ENCODE measurements at places on chromosomes 5 and 9.

GRCh38 chr9:84937180-84937579 is 267.7 kb downstream of the NTRK2 start:
- DNase-seq, result no peak

DNA sequence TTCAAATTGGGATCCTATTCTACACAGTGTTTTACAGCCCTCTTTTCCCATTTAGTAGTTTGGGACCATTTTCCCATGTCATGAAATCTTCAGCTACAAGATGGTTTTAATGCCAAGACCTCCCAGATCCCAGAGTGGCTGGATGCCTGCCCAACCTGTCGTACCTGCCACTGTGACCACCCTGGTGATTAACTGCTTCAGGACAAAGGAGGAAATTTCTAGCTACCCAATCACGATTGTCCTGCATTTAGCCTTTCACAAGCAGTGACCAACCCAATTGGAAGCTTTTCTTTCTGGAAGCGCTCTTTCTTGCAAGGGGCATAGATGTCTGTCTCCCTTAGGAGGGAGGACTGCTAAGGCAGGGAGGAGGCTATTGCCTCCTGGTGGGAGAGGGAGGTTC is 13.8 kb downstream of the IL9 start:
- no peak for DNase-seq

GRCh38 chr5:178434851-178435250 is 155.3 kb downstream of the COL23A1 start:
- no peak for DNase-seq

- no peak for DNase-seq
These were observed 370.7 kb upstream of the IRX2 start for GRCh38 chr5:3122216-3122615.

DNA sequence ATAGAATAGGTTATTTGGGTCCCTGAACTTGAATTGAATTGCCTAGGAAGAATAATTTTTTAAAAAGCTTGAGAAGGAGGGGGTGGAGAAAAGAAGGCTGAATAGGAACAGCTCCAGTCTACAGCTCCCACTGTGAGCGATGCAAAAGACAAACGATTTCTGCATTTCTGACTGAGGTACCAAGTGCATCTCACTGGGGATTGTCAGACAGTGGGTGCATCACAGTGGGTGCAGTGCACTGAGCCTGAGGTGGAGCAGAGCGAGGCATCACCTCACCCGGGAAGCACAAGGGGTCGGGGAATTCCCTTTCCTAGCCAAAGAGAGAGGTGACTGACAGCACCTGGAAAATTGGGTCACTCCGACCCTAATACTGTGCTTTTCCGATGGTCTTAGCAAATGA is 782.2 kb upstream of the RGMB start:
- no peak for DNase-seq

DNA sequence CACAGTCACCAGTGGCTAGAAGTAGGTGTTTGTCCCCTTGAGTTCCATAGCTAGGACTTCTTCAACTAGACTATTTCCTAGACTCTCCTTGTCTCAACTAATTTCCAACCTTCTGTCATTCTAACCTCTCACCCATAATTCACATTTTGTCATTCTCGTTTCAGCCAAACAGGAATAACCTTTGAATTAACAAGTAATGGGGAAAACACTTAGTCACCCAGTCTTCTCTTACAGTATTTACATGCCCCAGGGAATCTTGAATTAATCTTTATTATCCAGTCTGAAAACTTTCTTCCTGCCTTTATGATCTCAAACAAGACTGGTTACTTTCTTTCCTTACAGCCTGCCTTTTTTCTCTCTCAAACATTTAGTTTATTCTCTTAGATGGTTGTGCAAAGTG is 63.3 kb upstream of the RUSC2 start:
- no peak for DNase-seq

- DNase-seq, result no peak
These were observed 381.8 kb downstream of the ADGRV1 start for GRCh38 chr5:90940227-90940995.

DNA sequence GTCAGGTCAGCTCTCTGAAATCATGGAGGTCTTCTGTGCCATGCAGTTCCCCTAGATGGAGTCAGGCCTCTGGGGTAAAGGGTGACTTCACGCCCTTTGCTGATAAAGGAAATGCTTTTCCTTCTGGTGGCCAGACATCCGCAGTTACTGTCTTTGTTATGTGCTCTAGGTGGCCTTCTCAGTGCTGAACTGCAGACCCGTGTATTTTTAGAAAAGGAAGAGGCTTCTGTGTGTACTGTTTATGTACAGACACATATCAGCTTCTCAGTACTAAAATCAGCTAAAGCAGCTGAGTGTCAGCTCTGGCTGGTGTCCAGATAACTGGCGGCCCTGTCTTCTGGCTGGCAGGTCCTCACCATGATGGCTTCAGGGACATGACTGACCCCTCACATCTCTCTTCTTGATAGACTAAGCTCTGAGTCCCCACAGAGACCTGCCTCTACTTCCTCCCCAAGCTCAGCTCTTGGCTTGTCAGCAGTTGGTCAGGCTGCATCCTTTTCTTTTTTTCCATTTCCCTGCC is 75.3 kb downstream of the ARHGAP26 start:
- no peak for DNase-seq

GRCh38 chr5:177596775-177597238 is 3.1 kb upstream of the B4GALT7 start:
- no peak for DNase-seq

DNA sequence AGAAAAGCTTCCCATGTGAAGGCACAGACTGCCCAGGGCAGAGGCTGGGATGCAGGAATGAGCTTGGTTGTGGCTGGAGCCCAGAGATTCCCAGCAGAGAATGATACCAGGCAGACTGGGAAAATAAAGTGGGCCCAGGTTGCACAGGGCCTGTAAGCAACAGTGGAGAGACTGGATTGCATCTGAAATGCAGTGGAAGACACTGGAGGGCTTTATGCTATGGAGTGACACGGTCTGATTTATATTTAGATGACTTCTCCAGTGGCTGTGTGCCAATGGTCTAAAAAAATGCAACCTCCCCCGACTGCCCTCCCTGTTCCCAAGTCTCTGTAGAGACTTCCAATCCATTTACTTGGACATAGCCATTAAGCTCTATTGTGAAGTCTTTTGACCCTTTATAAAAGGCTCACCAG is 951.1 kb upstream of the DMAC1 start:
- no peak for DNase-seq

DNA sequence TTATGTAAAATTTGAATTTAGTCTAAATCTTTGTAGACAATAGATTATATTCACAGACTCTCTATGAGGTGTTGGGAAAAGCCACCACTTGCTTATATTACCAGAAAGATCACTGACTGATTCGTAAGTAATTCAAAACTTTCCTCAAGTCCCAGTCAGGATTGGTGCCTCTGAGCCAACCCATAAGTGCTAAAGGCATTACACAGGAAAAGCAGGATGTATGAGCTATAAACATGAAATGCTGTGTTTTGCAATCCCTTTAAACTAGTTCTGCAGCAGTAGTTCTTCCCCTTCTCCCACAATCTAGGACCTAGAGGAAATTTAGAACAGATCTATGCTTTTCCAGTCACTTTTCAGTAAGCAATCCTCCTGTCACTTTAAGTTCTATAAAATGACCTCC is 48.0 kb downstream of the SHLD3 start:
- no peak for DNase-seq

DNA sequence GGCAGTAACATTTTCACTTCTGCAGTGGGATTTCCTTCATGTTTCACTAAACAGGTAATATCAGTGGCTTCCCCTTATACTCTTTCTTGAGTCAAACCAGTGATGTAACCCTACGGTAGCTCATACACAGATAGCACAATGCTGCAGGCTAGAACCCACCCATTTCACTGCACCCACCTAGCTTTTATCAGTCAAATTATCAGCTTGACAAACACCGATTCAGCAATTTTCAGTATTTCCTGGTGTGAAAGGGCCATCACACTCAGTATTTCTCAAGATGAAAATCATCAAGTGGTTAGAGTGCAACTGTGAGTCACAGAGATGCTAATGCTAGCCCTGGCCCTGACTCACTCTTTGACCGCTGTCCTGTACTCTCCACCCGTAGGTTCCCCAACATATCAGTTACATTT is 242.3 kb upstream of the PTGER4 start:
- DNase-seq, result no peak

DNA sequence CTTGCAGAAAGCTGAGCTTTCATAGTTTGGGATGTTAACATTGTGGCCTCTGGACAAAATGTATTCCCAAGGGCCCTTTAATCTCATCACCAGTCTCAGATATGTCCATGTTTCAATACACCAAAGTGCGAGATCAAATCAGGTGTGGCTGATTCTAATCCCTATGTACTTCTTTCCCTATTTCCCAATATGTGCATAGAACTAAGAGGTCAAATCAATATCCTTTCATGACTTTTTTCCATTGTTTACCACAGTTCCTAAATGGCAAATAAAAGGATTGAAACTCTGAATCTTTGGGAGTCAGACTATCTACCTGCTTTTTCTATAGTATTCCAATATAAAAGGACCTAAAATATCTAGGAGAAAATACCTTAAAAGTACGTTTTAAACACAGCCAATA is 105.0 kb downstream of the FBXO38 start:
- DNase-seq, result no peak

DNA sequence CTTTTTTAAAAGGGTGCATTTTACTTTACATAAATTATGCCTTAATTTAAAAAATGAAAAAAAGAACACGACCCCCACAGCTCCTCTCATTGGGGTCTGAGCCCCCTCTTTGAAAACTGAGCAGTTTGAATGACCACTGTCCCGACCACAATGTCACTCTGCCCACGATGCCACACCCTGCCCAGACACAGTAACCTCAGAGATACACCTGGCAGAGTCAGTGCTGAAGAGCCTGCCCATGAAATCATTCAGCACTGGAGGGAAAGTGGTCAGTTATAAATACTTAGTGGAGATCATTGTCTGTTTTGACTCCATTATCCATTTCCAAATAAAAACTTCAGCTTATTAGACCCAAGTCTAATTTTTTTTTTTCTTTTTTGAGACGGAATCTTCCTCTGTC is 49.3 kb downstream of the DNAJC21 start:
- no peak for DNase-seq

GRCh38 chr5:76332611-76333205 is 70.4 kb upstream of the IQGAP2 start:
- no peak for DNase-seq

- no peak for DNase-seq
These were observed 49.5 kb downstream of the DAB2IP start for GRCh38 chr9:121700832-121701419.

GRCh38 chr5:131355971-131356528 is 92.2 kb downstream of the CDC42SE2 start:
- no peak for DNase-seq

DNA sequence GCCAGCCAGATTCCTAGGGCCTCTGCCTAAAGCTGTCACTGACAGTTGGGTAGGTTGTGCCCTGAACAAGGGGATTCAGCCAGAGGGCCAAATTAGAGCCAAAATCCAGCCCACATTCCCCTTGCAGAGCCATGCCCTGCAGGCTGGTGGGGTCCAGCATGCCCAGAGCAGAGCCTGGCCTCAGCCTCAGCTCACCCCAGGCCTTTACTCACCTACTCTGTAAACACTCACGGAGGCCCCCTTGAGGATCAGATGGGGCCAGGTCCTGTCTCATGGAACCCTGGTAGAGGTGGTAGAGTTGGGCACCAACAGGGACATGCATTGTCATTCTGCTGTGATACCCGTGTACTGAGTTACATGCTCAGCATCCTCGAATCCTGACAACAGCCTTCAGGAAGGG is 74.9 kb downstream of the LMX1B start:
- DNase-seq, result no peak

DNA sequence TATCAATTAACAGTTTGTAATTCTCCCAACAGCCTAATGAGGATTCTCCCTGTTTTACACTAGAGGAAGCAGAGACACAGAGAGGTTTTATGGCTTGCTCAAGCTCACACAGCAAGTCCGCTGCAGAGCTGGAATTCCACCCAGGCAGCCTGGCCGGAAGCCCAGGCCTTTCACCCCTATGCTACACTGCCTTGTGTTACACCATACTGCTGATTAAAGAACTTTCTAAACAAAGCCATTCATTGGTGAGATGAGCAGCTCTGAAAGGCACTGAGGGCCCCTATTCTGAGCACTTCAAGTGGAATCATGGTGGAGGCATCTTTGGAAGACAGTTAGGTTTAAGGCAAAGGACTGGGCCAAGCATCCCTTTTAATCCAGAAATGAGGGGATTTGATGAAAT is 14.7 kb upstream of the LARP1 start:
- no peak for DNase-seq

DNA sequence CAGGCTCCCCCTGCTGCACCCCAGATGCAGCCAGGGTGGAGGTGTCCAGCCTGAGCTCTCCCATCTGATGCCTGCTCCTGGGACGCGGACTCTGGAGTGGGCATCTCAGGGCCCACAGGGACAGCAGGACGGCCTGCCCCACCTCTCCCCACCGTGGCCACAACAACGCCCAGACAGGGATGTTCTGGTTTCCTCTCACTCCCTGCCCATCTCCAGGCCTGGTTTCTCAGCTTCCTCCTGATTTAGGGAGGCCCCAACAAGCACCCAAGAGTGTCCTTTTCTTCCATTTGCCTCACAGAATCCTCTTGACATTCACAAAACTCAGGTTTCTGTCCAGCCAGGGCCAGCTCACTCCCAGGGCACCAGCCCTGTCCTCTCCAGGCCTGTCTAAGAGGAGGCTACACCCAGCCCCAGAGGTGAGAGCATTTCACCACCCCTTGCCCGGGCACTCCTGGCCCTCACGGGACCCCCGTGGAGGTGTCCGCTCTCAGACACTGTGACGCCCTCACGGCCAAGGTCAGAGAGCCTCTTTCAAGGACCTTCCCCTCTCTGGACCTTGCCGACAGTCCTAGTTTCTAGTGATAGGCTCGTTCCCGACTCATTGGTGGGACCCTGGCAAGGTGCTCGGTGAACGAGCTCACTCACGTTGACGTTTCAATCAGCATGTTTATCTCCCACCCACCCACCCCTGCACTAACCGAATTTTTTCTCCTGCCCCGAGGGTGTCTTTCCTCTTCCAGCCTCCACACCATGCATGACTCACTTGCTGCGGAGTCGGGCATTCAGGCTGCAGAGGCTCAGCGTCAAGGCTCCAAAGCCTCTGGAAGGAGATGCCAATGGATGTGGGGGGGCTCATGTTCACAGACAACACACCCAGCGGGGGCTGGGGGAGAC is 62.0 kb upstream of the UNC5A start:
- no peak for DNase-seq

- no peak for DNase-seq
These were observed 734.9 kb downstream of the DTWD2 start for GRCh38 chr5:118253225-118254061.

DNA sequence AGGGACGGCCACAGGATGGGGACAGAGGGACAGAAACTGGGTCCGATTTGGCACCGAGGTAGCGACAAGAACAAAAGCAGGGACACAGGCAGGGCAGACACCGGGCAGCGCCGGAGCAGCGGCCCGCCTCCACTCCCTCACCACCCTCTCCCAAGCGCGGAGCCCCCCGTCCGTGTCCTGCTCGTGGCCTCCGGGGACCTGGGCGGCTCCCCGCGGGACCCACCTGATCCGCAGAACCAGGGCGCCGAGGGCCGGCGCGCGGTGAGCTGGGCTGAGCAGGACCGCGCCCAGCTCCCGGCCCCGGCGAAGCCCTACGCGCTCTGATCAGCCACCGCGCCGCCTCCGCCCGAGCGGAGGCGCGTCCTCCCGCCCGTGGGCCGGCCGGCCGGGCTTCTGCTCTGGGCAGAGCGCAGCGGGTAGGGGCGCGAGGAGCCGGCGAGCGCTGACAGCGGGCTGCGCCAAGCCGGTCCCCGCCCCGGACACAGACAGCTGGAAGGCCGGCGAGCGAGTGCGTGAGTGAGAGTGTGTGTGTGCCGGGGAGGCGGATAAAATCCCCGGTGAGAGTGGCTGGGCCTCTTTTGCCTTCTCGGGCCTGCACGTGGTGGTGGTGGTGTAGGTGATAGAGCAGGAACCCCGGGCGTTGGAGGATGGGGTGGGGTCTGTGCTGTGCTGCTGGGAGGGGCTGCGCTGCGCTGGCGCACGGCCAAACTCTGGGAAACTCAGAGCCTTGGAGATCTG is at the start of gene GGTA1:
Gene GGTA1 (minus strand): TSS at position 418 of the 738 bp plus-strand sequence. CDS start 31,922 bp downstream, outside the sequence.
- no peak for DNase-seq

All from activated T-cell treated with anti-CD3 and anti-CD28 coated beads, Interleukin-2, amount 50 U/mL, for 1 hour (primary cell).